Left ventricle myocardium superior (tissue), 1 donor: ENCODE measurements at places on chromosomes 6 and 20. TPM values are rescaled to one million over a fixed set of nuclear protein-coding genes. Genes with fewer than 3 reads are reported as not detected.

Gene KCNQ2
- 0.52 TPM for total RNA-seq

GRCh38 chr20:4135385-4136077, 120.2 kb upstream of the RNF24 start:
- DNase-seq, result no peak

Gene FABP7
- total RNA-seq, result not detected

GRCh38 chr20:17205084-17205813, 21.6 kb upstream of the PCSK2 start:
- no peak for DNase-seq

Gene KHDC1
- 0.79 TPM for total RNA-seq

Gene ZNF831
- total RNA-seq, result 0.17 TPM

GRCh38 chr20:43977252-43977651, 62.6 kb downstream of the TOX2 start:
- no peak for DNase-seq

Gene PSMB8
- 16.2 TPM for total RNA-seq

Gene TEAD3
- total RNA-seq, result 30.4 TPM

DNA sequence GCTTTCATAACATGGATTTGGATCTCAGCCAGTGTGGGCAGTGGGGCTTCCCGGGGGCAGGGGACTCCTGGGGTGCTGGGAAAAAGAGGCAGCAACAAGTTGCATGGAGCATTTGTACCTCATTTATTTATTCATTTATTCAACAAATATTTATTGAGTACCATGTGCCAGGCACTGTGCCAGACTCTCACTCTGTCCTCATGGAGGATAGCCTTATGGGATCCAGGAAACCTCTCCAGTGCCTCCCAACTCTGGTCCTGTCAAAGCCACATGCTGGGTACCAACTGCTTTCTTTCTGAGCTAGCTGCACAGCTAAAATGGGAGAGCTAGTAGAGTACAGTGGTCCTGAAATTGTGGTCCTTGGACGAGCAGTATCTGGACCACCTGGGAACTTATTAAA, 87.8 kb upstream of the EPB41L1 start:
- DNase-seq, result no peak

DNA sequence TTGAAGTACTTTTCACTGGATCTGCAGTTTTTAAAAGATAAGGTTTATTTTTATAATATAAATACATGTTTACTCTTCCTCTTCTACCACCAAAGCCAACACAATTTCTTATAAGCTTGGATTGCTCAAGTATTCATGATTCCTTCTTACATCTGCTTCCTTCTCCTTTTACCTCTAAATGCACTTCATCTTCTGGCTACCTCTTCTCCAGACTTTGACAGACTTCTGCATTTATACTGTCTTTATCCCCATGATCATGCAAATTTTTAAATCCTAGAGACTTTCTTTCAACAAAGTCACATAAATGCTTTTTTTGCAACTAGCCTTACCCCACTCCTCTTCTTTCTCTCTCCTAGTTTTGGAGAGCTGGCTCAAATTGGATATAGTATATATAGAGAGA, 142.9 kb downstream of the TFAP2B start:
- DNase-seq, result no peak

- no peak for DNase-seq
Measured at GRCh38 chr20:37223053-37223452, 38.6 kb downstream of the GHRH start.

Gene NKAIN2
- total RNA-seq, result 0.20 TPM

DNA sequence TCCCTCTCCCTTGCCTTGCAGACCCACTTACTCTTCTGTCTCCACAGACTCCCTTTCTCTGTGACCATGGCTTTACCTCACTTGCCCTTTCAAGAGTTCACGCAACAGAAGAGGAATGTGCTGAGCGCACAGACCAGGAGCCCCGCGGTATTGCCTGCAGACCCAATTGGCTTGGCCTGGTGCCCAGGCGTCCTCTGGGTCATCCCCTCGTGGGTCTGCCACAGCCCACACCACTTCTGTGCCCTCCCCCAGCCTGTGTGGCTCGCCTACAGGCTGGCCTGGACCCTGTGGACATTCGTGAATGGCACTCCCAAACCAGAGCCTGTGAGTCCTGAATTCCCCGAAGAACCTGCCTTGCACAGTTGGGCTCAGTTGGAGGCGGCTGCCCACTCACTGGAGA, 15.3 kb upstream of the NINL start:
- no peak for DNase-seq

Gene SYTL3
- 10.8 TPM for total RNA-seq

GRCh38 chr6:22709803-22710202, 140.4 kb downstream of the HDGFL1 start:
- DNase-seq, result no peak

GRCh38 chr20:58875111-58875510, 22.6 kb downstream of the GNAS start:
- no peak for DNase-seq

DNA sequence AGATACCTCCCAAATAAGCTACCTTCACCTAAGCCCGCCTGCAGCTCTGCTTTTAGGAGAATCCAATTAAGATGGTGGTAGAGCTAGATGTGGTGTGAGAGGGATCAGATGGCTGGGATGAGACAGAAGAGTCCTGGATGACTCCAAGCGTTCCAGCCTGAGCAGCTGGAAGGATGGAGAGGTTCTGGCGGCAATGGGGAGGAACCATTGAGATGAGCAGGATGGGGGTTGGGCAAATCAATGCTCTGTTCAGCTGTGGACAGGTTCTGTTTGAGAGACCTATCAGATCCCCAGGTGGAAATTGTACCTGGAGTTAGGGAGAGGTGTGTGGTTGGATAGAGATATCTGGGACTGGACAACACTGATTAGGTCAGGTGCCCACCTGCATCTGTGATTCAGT, 23.0 kb downstream of the PHACTR3 start:
- DNase-seq, result no peak
